ENCODE measurements at places on chromosomes 7 and 10.

DNA sequence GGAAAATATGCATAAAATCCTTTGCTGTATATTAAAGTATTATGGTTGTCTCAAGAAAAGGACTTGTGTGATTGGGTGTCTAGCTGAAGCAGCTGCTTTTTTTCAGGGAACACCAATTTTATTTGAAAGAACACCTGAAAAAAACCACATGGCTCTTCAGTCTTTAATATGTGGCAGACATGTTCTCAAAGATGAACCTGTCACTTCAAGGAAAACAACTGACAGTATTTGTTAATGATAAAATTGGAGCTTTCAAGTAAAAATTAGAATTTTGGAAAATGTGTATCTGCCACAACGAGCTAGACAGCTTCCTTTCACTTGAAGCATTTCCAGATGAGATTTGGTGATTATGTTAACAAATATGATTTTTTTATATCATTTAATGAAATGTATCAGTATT is 59.3 kb downstream of the INHBA start:
- no peak for DNase-seq

- DNase-seq: no peak
Observed at GRCh38 chr7:32227746-32228145, 157.5 kb upstream of the PDE1C start.

- no peak for DNase-seq
Observed at GRCh38 chr10:81862596-81862995, 12.4 kb upstream of the NRG3 start.

DNA sequence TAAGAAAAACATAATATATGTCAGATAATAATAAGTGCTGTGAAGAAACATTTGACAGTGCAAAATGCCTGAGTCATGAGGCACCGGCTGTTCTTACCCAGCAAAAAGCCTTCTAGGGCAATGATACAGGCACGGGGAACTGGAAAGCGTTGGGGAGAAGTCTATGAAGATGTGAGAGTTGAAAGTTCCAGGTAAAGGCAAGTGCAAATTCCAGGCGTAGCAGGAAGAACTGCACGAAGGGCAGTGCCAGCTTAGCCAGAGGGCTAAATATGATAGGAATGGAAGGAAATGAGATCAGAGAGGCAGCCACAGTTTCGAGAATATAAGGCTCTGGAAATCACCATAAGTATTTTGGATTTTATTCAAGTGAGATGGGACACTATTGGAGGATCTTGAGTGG is 87.0 kb downstream of the IPMK start:
- no peak for DNase-seq

DNA sequence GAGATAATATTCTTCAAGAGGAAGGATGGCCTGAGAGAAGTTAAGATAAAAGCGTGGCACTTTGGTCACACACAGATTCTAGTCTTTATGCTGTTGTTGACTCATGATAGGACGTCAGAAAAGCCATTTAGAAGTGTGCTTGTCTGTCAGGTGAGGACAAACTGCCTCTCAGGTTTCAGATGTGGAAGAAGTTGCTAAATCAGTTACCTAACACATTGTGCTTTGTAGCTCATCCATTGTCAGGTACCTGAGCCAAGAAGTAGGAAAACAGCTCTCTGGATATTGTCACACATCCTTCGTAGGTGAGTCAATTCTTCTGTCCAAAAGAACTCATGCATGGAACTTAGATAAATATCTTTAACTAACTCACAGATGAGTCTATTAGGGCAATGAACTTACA is 49.5 kb upstream of the PHYHIPL start:
- no peak for DNase-seq

Measured in dorsolateral prefrontal cortex (tissue), 122 donors.